ENCODE measurements at places on chromosomes 1 and 21.
A peak's percentile ranks its signal among the peaks of the same experiment; 100 is the strongest.

DNA sequence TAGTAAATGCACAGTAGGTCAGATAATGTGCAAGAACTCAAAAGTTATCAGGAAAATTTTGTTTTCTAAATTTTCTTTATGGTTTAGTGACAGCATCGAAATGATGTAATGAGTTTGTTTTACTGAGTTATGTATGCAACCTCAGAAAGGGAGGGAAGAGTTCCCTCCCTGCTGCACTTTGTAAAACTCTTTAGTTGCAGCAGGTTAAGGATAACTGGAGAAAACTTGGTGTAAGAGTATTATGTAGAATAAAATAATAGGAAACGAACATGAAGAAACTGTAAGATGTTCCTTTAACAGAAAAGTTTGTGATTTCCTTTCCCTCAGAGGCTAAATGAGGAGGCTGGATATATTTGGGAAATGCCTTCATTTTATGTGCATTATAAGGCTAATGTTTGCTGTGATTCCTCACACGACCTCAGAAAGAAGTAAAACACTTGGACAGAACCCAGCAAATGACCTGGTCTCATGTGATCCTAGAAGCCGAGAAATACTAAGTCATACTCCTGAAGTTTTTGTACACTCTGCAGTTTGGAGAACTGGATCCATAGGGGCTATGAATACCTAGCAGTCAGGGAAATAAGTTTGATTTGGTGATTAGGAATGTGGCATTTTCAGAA lies 35.4 kb downstream of the ADGRL2 start:
- no peak for DNase-seq

- DNase-seq, result no peak
Observed at GRCh38 chr1:218466341-218467010, 121.3 kb downstream of the TGFB2 start.

GRCh38 chr1:205504311-205505075 lies at the start of gene CDK18:
Gene CDK18 (plus strand): TSS chr1:205504669. CDS start chr1:205523168, 18,499 bp downstream.
- peak; percentile 5 for DNase-seq

DNA sequence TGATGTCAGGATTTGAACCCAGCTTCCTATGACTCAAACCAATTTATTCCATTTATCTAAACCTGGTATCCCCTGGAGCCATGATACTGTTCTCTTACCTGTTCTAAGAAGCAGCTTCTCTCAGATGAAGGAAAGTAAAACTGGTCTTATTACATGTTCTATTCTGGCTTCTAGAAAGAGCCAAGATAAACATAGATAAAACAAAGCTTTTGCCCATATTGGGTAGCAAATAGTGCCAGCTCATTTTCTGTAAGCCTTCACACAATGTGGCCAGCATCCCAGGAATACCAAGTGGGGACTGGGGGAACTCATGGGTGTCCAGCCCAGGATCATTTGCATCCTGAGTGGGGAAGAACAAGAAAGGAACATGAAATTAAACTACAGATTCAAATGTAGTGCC lies 53.5 kb upstream of the EPHA8 start:
- DNase-seq, result no peak

DNA sequence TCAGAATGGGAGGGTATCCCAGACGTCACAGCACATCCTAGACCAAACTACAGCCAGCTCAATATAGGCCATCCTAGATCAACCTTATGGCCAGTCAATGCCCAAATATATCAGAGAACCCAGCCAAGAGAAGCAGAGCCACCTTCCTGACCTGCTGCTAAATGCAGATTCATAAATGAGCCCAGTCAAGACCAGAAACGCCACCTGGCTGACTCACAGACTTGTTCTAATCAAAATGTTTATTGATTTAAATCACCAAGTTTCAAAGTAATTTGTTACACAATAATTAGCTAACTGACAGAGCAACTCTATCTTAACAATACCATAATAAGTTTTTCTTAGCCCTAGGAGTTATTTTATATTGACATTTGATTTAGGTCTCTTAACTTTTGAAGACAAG lies 28.6 kb downstream of the ZNF644 start:
- no peak for DNase-seq

GRCh38 chr1:207088701-207089626 lies at the start of gene C4BPB:
Gene C4BPB (plus strand): TSS chr1:207088860. CDS start chr1:207089532, 672 bp downstream.
- DNase-seq, result no peak

DNA sequence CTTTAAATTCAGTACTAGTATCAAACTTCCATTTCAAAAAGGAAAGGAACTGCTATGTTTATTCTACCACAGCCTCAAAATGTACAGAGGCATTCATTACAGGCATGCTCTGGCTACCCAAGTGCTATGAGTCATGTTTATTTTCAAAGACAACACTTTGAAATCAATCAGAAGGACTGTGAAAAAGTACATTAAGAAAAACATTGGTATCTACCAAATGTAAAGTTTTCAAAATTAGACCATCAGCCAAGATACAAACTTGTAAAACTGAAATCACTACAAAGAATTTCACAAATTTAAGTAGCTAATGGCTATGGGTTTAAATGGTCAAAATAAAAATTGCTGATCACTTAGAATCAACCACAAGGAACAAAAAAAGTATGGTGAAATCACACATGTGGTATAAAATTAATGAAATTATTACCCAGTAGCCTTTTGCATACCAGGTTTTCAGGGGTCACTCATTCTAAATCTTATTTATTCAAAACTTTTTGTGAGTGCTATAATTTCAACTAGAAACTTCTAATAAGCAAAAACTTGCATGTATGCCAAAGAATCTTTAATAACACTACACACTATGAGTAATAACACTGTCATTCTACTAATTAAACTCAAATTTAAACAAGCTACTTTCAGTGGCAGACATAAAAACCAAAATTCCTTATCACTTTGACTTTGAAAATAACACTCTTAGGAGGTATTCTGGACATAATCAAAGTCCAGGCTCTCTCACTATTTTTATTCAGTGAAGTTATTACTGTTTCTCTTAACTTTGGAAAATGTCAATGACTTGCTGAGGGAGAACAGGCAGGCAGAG lies 49.2 kb downstream of the ENAH start:
- no peak for DNase-seq

GRCh38 chr1:147245586-147246021 lies 3.1 kb downstream of the CHD1L start:
- DNase-seq, result no peak

- DNase-seq, result no peak
Observed at GRCh38 chr1:109570414-109570813, 22.0 kb downstream of the GNAI3 start.

DNA sequence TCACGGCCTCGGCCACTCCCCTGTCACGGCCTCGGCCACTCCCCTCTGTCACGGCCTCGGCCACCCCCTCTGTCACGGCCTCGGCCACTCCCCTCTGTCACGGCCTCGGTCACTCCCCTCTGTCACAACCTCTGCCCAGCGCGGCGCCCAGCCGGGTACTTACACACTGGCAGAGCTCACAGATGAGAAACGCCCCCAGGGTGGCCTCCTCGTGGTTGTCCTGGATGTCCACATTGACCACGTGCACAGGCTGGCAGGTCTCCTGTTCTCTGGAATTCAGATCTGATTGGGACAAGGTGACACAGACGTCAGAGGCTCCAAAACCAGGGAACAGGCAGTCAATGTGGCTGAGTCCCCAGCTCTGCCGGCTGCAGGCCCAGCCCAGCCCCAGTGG lies 3.3 kb upstream of the TMEM240 start:
- DNase-seq, result no peak

- no peak for DNase-seq
Observed at GRCh38 chr1:3237994-3238702, 169.1 kb downstream of the PRDM16 start.

DNA sequence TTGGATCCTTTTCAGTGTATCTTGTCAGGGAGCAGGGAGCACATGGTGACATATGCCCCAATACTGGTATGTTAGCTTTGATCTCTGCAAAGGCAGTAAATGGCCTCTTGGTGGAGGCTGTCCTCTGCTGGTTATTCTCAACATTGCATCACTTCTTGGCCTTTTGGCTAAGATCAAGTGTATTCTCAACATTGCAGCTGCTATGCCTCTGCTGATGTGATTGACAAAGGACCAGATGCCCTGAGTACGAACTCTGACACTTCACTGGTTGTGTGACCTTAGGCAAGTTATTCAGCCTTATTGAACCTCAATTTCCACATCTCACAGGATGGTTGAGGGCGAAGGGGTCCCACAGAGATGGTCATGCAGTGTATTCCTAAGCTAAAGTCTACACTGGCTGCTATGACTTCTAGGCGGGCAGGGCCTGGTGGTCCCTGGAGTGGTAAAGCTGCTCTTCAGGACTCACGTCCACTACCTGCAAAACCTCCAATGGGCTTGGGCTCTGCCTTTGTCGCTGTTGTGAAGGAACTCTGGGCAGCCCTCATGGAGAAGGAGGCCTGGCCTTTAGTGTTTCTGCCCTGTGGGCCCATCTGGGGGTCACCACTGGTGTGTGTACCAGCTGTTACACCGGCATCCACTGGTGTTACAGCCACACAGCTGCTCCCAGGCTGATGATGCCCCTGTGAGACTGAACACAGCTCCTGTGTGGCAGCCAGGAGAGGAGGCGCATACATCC lies 64.8 kb downstream of the DNTTIP2 start:
- DNase-seq, result peak; percentile 83

- DNase-seq, result no peak
Observed at GRCh38 chr1:9573723-9574122, 15.0 kb upstream of the TMEM201 start.

- DNase-seq, result no peak
Observed at GRCh38 chr1:59595774-59596173, 219.0 kb upstream of the HOOK1 start.

DNA sequence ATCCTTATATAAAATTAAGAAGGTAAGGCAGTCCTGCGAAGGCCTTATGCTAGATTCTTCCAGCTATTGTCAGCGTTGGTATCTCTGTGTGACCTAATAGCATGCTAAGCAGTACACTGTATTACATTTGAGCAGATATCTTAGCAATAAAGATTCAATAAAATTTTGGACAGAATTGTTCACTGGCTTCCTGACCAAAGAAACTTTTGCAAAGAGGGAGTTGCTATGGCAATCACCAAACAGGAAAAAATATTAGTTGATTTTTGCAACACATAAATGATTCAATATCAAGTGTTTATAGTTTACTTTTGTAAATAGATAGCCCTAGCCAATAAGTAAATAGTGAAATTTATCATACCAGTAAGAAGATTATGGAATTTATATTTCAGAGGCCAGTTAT lies 31.0 kb upstream of the PLEKHO1 start:
- DNase-seq, result peak; percentile 47

DNA sequence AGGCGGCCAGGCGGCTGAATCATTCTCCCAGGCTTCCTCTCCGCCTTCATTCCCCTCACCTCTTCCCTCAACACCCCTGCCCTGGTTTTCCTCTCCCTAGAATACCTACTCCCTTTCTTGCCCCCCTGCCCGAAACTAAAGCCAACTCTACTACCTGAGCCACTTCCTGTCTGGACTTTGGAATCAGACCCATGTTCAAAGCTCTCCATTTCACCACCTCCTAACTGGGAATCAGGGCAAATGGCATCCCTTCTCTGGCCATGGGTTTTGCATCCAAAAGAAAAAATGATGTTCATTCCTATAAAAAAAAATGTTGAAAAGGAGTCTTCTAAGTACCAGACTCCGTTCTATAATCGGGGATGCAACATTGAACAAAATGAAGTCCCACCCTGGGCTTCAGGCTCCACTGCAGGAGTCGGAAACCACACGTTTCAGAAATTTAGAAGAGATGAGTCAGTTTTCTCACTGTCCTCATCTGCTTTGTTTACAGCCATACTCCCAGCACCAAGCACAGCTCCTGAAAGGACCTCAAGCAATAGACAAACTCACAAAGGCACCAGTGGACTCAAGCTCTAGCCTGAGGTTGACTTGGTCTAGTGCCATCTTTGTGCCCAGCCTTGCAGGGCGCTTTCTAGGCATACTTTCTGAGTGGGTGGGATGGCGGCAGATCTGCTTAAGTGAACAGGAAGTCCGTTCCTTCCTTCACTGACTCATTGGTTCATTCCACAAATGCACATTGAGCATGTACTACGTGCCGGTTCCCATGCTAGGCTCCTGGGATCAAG lies 176.2 kb downstream of the IGSF21 start:
- DNase-seq, result no peak

DNA sequence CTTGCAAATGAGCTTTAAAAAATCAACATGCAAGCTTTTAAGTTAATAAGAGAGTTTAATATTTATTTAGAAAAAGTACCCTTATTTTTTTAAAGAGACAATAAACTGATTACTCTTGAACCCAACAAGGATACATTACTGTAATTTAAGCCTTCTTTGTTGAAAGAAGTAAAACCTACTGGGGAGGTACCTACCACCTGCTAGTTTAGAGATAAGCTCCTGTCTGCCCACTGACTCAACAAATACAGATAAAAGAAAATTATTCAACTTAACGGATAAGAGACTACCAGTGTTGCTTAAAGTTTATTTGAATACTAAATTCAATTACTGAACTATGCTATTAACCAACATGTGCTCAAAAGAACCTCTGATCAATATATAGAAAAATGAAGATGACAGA lies 23.1 kb downstream of the USP24 start:
- no peak for DNase-seq

- no peak for DNase-seq
Observed at GRCh38 chr1:228490120-228491078, 3.2 kb downstream of the RNF187 start.

GRCh38 chr1:214540324-214540723 lies 11.1 kb downstream of the PTPN14 start:
- DNase-seq, result no peak

- DNase-seq, result no peak
Observed at GRCh38 chr1:202959276-202959620, 1.1 kb upstream of the ADIPOR1 start.

DNA sequence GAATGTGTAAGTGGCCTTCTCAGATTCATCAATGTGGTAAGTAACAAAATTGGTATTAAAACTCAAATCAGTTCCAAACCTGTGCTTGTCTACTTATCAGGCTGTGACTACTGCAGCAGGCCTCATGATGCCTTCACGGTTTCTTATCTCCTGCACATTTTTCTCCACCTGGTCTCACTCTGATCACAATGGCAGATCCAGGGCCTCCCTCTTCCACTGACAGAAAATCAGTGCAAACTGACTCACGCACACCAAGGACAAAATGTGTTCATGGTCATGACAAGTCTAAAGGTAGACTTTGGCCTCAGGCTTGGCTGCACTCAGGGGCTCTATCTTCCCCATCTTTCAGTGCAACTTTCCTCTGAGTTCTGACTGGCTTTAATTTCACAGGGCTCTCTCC lies 56.7 kb upstream of the ATP1A1 start:
- DNase-seq, result no peak

DNA sequence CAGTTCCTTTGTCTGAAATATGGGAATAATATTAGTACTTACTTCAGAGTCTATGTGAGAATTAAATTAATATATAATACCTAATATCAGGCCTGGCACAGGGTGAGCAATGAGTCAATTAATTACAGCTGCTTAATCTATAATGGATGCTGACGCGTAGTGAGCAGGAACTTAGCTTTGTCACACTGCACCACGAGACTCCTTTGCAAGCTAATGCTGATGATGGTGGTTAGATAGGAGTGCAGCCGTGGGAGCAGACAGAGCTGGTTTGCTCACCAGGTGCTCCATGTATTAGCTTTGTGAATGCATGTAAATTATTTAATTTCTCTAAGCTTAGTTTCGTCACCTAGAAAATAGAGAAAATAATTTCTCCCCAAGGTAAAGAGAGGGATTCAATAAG lies 35.1 kb downstream of the KCNJ15 start:
- no peak for DNase-seq

GRCh38 chr1:18646786-18647410 lies 16.3 kb downstream of the PAX7 start:
- no peak for DNase-seq
